Hematopoietic multipotent progenitor cell treated with erythropoietin and hydrocortisone succinate and interleukin-3 and kit ligand, for 15 days (in vitro differentiated cells): ENCODE measurements at places on chromosomes 1 and 21.

DNA sequence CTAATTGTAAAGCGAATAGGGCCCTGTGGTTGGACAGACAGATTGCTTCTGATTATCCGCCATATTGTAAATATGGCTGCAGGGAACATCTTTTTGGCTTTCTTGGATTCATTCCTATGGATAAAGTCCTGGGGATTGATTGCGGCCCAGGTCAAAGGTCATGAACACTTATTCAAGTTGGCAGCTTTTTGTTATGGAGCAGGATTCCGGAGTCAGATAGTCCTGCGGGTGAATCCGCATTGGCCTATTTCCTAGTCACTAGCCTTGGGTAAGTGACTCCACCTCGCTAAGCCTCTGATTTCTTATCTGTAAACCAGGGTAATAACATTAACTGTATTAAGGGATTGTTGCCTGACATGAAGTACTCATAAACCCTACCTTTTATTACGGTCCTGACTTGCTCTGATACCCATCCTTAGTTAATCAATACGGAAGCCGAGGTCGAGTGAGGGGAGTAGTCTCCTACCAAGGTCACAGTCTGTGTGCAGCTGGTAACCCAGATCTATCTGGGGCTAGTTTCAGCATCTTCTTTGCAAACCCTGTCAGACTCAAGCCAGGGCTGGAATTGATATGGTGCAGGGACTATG, 31.7 kb downstream of the EDN2 start:
- no peak for DNase-seq

DNA sequence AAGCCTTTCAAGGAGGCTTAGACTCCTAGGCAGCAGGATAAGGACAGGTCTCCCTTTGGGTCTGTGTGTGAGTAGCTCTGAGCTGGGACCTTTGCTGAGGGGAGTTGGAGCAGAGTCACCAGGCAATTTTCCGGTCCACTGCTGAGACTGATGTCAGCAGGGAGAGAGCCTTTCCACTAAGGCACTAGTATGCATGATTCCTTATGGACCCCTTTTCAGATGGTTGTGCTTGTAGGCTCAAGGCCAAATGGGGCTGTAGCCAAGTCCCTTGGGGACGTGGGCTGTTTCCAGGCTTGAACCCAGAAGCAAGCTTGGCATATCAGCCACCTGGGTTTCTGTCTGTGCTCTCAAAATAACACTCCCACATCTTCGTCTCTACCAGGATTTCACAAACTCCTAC, 73.0 kb downstream of the CCDC18 start:
- no peak for DNase-seq

- DNase-seq: no peak
These were observed 385.9 kb downstream of the GPATCH2 start for GRCh38 chr1:217244971-217245370.

GRCh38 chr1:54871275-54872035, 15.5 kb downstream of the DHCR24 start:
- DNase-seq: no peak

- no peak for DNase-seq
These were observed 54.4 kb upstream of the JAK1 start for GRCh38 chr1:65020774-65021173.

GRCh38 chr1:206987873-206988272, 17.6 kb upstream of the FCAMR start:
- DNase-seq: no peak

DNA sequence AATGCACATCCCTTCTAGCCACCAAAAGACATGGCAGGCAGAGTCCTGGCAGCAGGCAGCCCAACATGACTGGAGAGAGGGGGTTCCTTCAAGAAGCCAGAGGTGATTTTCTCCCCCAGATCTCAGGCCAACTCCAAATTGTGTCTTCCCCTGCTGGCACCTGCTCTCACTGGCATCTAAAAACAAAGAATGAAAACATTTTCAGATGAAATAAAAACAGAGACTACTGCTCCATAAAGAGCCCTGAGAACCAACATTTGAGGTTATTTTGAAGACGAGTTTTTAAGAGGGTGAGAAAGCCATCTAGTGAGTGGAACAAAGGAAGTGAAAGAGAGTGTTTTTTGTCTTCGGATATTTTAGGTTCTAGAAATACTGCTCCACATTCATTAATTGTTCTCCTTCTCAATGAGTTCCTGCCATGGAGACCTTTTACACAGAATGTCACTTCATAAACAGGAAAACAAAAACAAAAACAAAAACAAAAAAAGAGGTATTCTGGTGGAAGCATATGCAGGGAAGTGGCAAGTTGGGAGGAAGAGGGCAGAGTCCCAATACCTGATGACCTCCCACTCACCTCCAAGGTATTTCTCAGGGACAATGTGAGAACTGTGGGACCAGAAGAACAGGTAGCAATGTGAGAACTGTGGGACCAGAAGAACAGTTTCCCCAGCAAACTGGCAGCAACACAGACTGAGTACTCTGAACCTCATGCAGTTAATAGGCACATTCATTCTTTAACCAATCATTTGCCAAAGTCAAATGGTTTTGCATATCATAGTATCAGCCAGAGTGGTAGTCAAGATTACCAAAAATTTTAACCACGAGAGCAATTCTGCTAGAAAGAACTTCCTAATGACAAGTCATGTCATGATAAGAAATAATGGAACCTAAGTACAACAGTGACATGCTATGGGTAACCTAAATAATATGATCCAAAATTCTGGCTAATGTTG, 50.0 kb downstream of the KIAA0319L start:
- DNase-seq: peak; percentile 50
